IMR-90 (cell line): ENCODE measurements at places on chromosomes 6 and 20. TPM values are rescaled to one million over a fixed set of nuclear protein-coding genes. Genes with fewer than 3 reads are reported as not detected.

DNA sequence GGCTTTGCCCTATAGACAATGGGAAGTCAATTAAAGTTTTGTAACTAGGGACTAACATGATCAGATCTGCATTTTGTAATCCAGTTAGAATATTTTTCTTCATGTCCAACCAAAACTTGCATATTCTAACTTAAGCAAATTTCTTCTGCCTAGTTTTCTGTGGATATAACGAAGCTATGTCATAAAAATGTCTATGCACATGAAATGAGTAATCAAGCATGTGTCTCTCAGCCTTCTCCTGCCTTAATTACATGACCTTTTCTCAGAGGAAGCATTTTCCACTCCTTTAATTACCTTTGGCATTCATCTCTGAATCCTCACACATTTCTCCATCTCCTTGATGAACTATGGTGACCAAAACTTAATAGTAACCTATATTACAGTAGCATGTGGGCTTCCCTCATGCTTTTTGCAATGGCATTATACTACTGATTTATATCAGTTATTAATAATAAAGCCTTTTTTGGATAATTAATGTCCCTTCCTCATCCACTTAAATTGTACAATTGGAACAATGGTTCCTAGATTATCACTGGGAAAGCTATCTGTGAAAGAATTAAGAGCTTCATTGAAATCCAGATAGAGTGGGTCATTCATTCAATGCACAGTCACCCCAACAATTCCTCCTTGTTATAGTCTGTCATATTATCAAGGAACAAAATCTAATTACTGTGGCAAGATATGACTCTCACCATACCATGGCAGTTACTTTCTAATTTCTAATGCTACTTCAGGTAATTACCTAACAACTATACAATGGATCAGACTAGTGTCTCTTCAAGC lies 19.1 kb upstream of the FBXO9 start:
- no peak overlapping the region for H3K4me3 ChIP-seq
- peaks cover under 1% of the 10 kb centered on the region; the same call in 1 of the 2 replicates for H3K36me3 ChIP-seq
- H3K27me3 ChIP-seq: no peaks in the 10 kb centered on the region
- no peak overlapping the region for H3K27ac ChIP-seq
- peaks cover 25% of the 10 kb centered on the region for H3K4me1 ChIP-seq
- DNase-seq: no peak

DNA sequence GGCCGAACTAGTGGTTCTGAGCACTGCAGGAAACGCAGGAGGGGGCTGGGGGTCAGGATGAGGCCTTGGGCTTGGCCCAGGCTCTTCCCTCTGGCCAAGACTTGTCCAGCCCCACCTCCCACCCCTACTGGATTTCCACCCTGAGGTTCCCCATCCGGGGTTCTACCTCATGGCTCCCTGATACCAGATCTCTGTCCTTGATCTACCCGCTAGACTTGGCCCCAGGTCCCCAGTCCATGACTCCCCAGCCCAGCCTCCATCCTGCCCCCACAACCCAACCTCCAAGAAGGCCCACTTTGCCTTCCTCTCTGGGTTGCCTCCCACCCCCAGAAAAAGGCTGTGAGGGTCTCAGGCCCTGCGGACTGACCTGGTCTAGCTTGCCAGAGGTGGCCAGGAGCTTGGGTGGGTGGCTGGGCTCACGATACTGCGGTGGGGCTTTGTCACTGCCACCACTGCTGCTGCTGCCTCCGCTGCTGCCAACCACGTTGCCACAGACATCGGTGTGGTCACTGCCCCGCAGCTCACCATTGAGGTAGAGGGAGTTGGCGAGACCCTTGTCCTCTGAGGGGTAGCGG lies 6.8 kb upstream of the FASTKD5 start:
- no peaks in the 10 kb centered on the region for H3K36me3 ChIP-seq
- H3K27me3 ChIP-seq: peaks cover 19% of the 10 kb centered on the region
- peaks cover 5% of the 10 kb centered on the region; the same call in 1 of the 2 replicates for H3K4me1 ChIP-seq
- no peak for DNase-seq

DNA sequence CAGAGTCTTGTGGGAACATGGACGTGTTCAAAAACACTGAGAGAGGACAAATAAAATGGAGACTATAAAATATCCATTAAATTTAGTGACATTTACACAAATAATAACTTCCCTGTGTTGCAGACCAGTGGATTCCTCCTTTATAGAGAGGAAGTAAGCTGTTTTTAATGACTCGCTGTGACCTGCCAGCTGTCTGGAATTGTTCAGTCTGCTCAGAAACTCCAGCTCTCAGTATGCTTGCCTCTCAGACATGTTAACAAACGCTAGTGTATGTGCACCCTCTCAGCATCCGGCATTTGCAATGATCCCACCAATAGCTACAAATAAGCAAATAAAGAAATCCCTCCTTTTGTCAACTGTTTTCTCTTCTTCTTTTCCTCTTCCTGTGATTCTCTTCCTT lies 158.0 kb upstream of the TCF21 start:
- 0 out of 2 replicates have a peak overlapping the region, but pooled peaks have one; percentile 8 for H3K27ac ChIP-seq
- no peaks in the 10 kb centered on the region for H3K27me3 ChIP-seq
- no peaks in the 10 kb centered on the region for H3K36me3 ChIP-seq

GRCh38 chr6:159756508-159756907 lies 5.3 kb upstream of the ACAT2 start:
- H3K27me3 ChIP-seq: no peaks in the 10 kb centered on the region
- no peak overlapping the region for H3K4me3 ChIP-seq
- DNase-seq: no peak
- H3K36me3 ChIP-seq: peaks cover 35% of the 10 kb centered on the region

DNA sequence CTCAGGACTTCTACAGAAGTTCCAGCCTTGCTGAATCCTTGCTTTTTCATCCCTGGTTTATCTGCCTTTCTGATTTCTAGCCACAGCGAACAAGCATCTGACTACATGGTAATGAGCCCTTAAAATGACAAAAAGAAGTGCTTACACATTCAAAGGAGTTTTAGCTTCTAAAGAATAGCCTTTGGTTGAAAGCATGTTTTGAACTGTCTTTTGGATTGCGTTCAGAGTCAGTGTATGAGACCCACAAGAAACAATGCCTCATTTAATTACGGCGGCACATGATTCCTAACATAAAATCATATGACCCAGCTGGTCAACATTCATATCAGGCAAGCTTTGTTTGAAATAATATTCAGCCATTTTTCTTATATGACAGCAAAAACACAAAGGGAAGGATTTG lies 784.2 kb downstream of the KIF16B start:
- no peaks in the 10 kb centered on the region; the same call in 1 of the 2 replicates for H3K27me3 ChIP-seq
- no peak for DNase-seq
- no peaks in the 10 kb centered on the region for H3K36me3 ChIP-seq
- no peaks in the 10 kb centered on the region for H3K4me1 ChIP-seq
- no peak overlapping the region for H3K4me3 ChIP-seq

DNA sequence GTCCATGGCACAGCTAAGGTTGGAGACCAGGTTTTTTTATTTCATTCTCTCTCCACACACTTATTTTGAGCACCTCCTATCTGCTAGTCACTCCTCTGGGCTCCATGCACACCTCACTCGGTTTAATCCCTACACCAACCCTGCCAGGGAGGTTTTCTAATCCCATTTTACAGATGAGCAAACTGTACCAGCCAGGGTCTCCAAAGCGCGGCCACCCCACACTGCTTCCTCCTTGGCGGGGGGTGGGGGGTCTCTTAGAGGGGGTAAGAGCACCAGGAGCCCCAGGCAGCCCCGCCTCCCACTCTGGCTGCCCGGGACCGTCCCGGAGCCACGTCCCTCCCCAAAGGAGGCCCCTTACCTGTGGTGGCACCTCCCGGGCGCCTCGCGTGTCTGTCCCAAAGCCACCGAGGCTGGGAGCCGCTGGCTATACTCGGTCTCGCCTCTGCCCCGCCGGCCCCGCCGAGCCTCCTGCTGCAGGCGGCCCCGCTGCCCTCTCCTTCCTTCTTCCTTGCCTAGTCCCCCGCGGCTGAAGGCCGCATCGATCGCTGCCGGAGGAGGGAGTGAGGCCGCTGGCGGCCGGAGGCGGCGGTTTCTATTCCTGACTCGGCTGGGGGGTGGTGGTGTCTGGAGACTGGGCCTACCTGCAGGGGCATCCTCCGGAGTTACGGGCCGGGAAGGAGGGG lies at the start of gene KCNS1:
KCNS1 (minus strand) TSS at position 565 of the 683 bp plus-strand sequence. CDS start 1,891 bp downstream, outside the sequence.
- H3K27ac ChIP-seq: no peak within 1 kb of the TSS
- H3K4me1 ChIP-seq: peaks cover 4% of the 10 kb centered on the region; the same call in 1 of the 2 replicates
- no peak within 1 kb of the TSS for H3K4me3 ChIP-seq
- peaks cover 46% of the 10 kb centered on the region for H3K27me3 ChIP-seq
- H3K36me3 ChIP-seq: no peaks in the 10 kb centered on the region

GRCh38 chr6:137471497-137471896 lies 22.7 kb downstream of the OLIG3 start:
- DNase-seq: no peak
- no peaks in the 10 kb centered on the region for H3K4me1 ChIP-seq
- H3K27ac ChIP-seq: no peak overlapping the region
- no peak overlapping the region for H3K4me3 ChIP-seq
- H3K27me3 ChIP-seq: peaks cover 13% of the 10 kb centered on the region

DNA sequence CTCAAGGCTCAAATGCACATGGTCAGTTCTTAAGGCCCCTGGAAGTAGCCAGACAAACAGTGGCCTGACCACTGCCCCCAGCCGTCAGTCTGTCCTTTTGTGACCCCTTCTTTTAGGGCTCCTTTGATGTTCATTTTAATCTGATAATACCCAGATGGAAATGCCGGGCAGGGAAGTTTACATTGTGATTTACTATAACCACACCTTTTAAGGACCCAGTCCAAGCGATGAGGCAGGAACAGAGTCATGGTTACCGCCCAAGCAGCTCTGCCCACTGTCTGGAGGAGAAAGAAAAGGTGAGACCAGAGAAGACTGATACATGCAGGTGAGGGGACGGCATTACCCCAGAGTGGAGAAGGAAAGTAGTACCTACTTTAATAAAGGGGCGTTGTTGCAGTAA lies 110.6 kb downstream of the PLEKHG1 start:
- H3K27me3 ChIP-seq: peaks cover 4% of the 10 kb centered on the region; the same call in 1 of the 2 replicates
- no peaks in the 10 kb centered on the region; the same call in 1 of the 2 replicates for H3K4me1 ChIP-seq
- no peaks in the 10 kb centered on the region for H3K36me3 ChIP-seq
- H3K4me3 ChIP-seq: no peak overlapping the region
- no peak overlapping the region for H3K27ac ChIP-seq

DNA sequence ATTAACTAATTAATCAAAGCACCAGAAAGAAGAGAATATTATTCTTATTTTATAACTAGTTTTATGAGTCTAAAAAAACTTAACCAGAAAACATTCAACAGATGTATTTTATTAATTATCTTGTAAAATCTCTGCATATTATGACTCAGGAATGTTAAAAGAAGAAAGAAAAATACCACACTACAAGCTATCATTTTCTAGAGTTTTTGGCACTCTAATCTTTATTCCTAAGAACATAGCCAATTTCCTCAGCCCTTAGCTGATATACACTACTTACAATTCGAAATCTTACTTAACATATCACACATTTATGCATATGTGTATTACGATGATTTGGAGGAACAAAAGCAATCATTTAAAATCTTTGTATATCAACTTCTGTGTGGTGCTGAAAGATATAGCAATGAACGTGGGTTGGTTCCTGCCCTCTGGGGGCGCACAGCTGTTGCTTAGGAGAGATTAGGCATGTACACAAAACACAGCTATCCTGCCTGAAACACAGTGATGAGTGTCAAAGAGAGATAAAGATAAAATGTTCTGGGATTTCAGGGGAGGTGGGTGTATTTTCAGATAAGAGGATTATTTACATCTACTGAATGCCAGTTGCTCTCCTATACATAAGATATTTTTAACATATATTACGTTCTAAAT lies 404.5 kb downstream of the SYNE1 start:
- H3K27me3 ChIP-seq: no peaks in the 10 kb centered on the region
- DNase-seq: peak; percentile 67
- H3K4me1 ChIP-seq: no peaks in the 10 kb centered on the region; the same call in 1 of the 2 replicates
- no peak overlapping the region for H3K4me3 ChIP-seq
- H3K36me3 ChIP-seq: peaks cover 36% of the 10 kb centered on the region
- peak overlapping the region; percentile 2; the same call in 1 of the 2 replicates for H3K27ac ChIP-seq

GRCh38 chr6:12014027-12014872 lies 2.1 kb downstream of the HIVEP1 start:
- no peak overlapping the region for H3K4me3 ChIP-seq
- DNase-seq: peak; percentile 90
- no peak overlapping the region for H3K27ac ChIP-seq
- no peaks in the 10 kb centered on the region; the same call in 1 of the 2 replicates for H3K4me1 ChIP-seq
- H3K27me3 ChIP-seq: no peaks in the 10 kb centered on the region

The B3GAT2 gene
- 0.02 and 0.03 TPM in 2 replicates for polyA plus RNA-seq

The RIPOR3 gene
- 1.7 TPM in 2 replicates for polyA plus RNA-seq

The KCNK16 gene
- polyA plus RNA-seq: not detected in 2 replicates

The TRIM38 gene
- polyA plus RNA-seq: 3.3 and 4.1 TPM in 2 replicates

The NT5E gene
- polyA plus RNA-seq: 153 and 178 TPM in 2 replicates

The HLA-DQA2 gene
- not detected in 2 replicates for polyA plus RNA-seq

The PKIB gene
- 5.6 and 6.3 TPM in 2 replicates for polyA plus RNA-seq

The SLC16A10 gene
- polyA plus RNA-seq: not detected in 2 replicates
